ENCODE measurements at places on chromosomes 2 and 18.

- no peak for DNase-seq
Measured at GRCh38 chr2:67667054-67667908, 270.1 kb downstream of the ETAA1 start.

DNA sequence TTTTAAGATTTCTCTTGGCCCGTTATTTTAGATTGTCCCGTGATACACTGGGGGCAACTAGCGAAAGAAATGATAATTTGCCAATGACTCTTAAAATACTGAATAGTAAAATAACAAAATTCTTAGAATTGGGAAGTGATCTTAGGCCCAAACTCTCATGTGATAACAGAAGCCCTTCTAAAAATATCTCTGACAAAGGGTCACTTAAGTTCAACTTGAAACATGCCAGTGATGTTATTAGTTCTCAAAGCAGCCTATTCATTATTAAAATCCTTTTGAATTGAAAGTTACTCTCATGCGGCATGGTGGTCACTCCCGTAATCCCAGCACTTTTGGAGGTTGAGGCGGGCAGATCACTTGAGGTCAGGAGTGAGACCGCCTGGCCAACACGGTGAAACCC is 920.9 kb downstream of the NRXN1 start:
- DNase-seq = no peak

- no peak for DNase-seq
Measured at GRCh38 chr18:22318745-22319407, 98.8 kb downstream of the CTAGE1 start.

DNA sequence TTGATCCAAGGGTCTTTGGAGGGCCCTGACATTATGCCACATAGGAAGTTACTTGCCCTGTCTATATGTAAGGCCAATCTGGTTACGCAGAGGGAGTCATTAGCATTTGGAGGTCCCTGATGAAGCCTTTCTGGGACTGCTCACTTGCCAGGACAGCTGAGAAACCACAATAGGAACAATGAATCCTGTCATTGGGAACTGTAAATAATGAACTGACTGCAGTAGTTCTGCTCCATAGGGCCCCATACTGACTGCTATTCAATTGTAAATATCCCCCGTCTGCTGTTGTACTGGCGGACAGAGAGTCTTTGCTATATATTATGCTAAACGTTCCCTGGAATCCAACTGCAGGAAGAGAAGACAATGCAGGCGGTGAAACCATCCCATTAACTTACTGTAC is 149.4 kb upstream of the DCC start:
- peak; percentile 12 for DNase-seq

GRCh38 chr2:174326161-174327020 is 8.4 kb upstream of the SP9 start:
- no peak for DNase-seq

DNA sequence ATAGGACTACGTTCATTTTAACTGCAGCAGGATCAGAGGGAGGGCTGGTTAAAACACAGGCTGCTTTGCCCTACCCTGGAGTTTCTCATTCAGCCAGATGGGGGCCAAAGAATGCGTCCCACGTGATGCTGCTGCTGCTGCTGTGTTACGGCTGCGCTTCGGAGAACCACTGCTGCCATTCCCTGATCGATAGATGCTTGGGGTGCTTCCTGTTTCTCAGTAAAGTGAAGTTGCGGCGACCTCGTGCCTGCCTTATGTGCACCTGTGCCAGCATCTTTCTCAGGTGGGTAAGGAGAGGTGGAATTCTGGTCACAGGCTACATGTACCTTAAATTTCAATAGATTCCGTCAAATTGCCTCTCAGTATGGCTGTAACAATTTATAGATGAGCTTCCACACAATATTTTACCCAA is 24.7 kb upstream of the TOGARAM2 start:
- no peak for DNase-seq

DNA sequence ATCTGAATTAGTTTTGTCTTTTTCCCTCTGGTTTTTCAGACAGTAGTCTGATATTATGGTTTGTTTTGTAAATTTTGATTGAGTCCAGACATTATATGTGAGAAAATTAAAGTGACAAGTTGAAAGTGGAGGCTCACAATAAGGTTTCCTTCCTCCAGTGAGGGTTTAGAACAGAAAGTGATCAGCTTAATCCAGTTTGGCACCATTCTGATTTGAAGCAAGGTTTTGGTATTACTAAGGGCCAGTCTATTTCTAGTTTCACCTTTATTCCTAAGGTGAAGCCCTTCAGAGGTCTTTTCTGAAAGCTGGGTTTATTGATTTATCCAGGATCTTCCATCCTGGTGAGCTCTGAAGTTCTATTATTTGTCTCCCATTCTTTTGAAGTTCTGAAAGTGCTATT is 68.7 kb downstream of the CDC42EP3 start:
- no peak for DNase-seq

GRCh38 chr2:43078781-43079755 is 147.3 kb downstream of the ZFP36L2 start:
- DNase-seq = no peak

DNA sequence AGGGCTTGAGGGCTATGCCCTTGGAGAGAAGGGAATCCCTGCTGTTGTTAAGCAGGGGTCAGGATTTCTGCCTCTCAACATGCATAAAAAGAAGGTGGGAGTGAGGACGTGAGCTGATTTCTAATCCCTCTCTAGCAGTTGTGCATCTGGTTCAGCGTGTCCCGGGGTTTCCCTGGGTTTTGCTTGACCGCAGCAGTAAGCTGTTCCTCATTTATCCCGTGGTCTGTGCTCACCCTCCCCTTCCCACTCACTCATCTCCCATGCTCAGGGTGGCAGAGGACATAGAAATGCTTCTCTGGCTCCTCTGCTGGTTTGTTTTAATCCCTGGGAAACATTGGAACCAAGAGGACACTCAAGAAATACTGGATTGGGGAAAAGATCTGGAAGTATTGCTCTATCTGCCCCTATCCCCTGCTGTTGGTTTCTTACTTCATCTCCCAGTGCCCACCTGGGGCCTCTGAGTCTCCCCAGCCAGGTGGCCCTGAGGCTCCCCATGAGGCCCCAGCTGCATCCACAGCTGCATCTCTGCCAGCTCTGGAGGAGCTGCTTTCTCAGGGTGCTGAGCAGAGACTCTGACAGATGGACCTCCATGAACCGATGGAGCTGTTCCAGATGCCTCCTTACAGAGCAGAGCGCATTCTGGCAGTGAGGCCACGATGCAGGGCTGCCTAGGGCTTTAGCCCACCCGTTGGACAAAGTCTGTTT is 36.1 kb downstream of the TET3 start:
- DNase-seq = no peak

- no peak for DNase-seq
Measured at GRCh38 chr2:173153301-173153885, 77.7 kb downstream of the MAP3K20 start.

GRCh38 chr18:2606335-2606734 is 35.0 kb downstream of the NDC80 start:
- no peak for DNase-seq

DNA sequence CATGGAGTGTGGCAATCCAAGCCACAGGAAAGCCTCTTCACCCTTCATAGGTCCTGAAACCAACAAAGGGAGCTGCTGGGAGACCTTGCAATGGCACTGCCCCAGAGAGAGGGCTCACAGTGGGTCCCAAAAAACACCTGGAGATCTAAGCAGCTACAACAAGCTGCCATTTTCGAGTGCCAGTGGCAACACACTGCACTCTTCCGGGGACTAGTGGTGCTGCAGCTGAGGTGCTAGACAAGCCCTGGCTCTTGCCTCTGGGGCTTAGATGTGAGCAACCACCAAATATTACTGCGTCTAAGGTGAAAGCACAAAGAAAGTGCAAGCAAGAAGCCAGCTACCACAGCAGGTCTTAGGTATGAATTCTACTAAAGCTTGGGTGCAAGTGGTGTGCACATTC is 192.9 kb downstream of the NOL4 start:
- no peak for DNase-seq

- DNase-seq = no peak
Measured at GRCh38 chr2:46470114-46470628, 9.2 kb upstream of the TMEM247 start.

DNA sequence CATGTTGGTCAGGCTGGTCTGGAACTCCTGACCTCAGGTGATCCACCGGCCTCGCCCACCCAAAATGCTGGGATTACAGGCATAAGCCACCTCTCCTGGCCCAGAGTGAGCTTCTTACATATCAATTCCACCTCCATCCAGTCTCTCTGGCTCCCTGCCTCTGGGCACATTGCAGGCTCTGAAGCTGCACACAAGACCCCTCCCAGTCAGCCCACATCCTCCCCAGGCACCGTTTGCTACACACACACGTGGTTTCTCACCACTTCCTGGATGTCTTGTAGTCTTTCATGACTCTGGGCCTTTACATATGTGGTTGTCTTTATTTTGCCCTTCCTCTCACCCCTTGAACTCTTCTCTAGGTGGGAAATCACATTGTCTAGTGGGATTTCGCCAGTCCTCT is 64.0 kb upstream of the CABLES1 start:
- DNase-seq = no peak

DNA sequence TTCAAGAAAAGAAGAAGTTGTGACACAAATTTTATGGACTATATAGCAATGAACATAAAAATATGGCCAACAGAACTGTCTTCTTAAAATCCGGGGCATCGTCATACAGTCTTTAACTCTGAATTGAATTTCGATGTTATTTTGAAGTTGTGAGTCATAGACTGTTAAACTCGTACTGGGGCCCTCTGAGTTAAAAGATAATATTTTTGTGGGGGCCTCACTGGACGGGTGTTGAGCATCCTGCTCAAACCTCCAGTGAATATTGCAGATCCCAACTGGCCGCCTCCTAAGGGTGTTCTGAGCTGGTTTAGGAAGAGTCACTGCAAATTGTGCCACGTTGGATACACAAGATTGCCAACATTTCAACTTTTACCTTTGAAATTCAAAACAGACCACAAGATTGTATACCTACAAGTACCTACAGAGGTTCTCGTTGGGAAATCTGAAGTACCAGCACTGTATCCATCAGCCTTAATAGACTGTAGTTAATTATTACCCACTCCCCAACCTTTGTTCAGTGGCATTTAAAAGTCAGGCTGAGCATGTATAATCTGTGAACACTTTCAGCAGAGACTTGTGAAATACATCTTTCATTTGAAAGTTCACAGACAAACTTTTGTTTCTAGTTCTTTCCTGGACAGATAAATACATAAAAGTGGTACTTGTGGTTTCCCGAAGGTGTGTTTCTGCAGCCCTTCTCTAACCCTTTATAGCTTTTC is 27.8 kb downstream of the KLHL23 start:
- no peak for DNase-seq

DNA sequence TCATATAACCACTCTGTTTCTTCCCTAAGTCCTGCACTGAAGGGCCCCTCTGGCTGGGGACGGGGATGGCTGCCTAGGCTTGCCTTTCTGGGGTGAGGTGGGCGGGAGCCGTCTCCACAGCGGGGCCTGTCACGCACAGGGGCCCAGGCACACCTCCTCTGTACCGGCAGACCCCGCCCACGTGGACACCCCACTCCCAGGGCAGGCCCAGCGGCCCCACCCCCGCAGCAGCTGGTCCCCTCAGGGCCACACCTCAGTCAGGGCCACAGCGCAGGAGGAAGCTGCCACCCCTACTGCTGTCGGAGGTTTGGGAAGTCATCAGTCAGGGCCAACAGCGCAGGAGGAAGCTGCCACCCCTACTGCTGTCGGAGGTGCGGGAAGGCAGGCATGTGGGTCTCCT is 257.6 kb upstream of the RAB6C start:
- DNase-seq = no peak

DNA sequence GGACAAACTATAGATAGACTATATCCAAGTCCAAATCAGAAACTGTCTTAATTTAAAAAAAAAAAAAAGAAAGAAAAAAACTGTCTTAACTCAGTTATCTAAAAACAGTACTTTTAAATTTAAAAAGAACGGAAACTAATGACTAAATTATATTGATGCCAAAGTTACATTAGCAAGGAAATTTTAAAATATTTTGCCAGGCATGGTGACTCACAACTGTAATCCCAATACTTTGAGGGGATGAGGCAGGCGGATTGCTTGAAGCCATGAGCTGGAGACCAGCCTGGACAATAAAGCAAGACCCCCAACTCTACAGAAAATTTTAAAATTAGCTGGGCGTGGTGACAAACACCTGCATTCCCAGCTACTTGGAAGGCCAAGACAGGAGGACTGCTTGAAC is 30.9 kb downstream of the MEMO1 start:
- DNase-seq = no peak

- DNase-seq = peak; percentile 50
Measured at GRCh38 chr2:194867328-194867727, 789.7 kb upstream of the SLC39A10 start.

GRCh38 chr2:68284896-68285295 is 32.6 kb upstream of the PPP3R1 start:
- no peak for DNase-seq

GRCh38 chr2:17162713-17163112 is 355.5 kb downstream of the RAD51AP2 start:
- peak; percentile 41 for DNase-seq

DNA sequence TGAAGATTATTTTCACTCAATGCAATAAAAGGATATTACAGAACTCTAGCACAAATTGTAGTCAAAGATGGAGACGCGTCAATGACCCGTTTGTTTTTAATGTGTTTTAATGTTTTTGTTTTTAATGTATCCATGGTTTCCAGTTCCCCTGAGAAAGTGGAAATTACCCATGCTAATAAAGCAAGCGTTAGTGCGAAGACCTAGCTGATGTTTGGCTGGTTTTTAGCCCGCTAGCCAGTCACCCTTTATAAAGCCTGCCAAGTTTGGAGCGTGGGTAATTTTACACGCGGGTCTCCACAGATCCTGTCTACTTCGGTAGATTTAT is 430 bp upstream of the CHMP1B start:
- DNase-seq = peak; percentile 63

DNA sequence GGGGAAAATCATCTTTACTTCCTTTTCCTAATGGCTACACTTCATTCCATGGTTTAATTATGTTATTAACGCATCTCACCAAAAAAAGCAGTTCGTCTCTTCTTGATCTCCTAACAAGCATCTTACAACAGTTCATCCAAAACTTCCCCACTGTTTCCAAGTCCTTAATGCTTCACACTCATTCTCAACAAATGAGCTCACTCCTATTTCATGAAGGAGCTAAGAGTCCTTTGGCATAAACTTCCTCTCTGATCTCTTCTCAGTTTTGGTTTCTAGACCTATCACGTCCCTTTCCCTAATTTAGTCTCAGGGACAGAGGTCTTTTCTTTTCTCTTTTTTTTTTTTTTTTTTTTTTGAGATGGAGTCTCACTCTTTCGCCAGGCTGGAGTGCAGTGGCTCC is 205.9 kb upstream of the SLC39A10 start:
- DNase-seq = no peak
